Fibroblast of skin of right quadriceps (primary cell): ENCODE measurements at places on chromosomes 2 and 18.

DNA sequence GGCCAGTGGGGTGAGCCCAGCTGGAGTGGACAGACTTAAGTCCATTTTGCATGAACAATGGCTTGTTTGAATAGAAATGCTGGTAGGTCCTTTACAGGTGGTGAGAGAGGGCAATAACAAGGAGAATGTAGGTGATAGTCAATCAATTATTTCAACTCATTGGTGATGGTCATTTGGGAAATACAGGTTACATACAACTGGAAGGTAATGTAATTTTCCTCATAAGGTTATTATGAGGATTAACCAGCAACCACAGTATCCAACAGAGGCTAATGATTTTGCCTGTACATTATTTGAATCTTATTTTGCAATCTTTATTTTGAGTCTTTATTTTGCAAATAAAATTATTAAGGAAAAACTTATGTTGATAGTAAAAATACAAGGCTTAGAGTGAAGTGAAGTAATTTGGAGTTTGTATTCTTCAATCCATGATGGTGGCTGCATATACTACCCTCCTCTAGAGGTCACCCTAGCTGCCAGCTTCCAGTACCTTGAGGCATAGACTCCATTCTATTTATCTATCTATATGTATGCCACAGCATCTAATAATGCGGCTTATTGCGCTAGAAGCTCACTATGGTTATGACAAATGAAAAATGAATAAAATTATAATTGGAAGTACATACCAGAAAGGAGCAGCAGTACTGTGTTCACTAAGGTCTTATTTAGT is 20.5 kb upstream of the HNMT start:
- no peak for DNase-seq

DNA sequence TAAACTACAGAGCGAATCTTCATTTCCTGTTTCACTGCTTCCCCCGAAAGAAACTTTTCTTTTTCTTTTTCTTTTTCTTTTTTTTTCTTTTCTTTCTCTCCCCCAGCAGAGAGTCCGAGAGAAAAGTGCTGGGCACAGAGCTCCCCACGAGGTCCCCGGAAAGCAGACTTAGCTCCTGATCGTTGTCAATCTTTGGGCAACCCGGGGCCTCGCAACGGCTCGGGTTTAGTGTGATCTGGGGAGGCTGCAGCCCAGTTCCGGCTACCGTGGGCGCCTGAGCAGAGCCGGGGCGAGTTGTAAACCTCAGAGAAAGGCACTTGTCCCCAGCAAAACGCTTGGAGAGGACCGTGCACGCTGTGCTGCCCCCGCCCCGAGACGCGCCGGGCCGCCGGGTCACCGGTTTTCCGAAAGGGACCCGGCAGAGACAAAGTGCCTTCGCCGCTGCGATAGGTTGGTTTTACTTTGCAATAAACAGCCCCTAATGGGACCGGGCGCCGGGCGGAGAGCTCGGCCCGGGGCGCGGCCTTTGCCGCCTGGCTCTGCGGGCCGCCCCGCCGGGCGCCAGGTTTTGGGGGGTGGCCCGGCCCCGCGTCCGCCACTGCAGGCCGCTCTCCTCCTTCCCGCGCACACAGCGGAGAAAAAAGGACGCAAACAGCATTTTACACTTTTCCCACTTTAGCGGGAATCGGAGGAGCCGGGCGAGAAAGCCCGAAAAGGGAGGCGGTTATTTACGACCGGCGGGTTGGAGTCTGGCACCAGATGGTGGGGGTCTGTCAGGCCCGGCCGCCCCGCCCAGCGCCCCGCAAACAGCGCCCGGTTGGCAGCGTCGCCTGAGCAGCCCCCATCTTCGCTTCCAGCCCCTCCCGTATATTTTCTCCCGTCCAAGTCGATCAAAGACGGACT is 136.0 kb downstream of the INSIG2 start:
- peak; percentile 51 for DNase-seq

- no peak for DNase-seq
Observed at GRCh38 chr2:186042207-186043028, 303.8 kb downstream of the FSIP2 start.

- DNase-seq: peak; percentile 29
Observed at GRCh38 chr2:140247451-140248195, 1467.4 kb upstream of the NXPH2 start.

GRCh38 chr2:7084601-7085000 is 167.4 kb downstream of the RNF144A start:
- DNase-seq: no peak

DNA sequence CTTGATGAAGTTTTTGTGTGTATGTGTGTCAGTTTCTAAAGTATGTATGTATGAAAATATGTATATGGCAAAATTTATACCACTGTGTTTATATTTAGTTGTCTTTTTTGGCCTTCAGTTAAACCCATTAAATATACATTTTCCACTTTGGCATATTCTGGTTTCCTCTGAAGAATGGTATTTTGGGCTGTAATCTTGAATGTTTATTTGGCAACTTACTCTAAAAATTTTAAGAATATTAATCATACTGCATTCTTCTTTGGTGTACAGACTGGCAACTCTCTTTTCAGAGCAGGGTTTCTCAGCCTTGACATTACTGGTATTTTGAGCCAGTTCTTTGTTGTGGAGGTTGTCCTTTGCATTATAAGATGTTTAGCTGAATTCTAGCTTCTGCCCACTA is 27.9 kb upstream of the CCBE1 start:
- peak; percentile 58 for DNase-seq

DNA sequence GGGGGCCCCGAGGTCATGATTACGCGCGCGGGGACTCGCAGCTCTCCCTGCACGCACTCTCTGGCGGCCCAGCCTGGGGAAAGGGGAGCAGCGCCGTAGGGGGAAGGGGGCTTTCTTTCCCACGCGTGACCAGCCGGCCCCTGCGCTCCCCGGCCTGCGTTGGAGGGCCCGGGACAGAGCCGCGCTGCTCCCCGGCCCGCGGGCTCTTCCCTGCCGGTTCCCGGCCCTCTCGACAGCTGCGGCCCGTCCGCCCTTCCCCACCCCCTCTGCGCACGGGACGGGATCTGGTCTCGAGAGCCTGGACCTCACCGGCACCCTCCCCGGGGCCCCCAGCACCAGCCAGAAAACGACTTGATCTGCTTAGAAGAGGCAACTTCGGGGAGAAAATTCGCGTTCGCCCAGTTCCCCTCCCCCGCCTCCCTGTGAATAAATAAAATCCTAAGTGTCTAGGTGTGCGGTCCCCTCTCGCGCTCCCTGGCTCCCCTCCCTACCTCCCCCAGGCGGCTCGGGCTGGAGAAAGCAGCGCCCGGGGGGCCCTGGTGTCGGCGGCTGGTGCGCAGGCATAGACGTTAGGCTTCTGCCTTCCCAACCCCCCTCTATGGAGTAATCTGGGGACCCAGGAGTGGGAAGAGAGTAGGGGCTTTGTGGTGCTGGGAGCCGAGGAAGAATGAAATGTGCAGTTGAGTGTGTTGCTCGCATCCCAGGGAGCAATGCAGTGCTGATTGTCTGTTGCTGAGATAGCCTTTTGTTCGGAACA is 803 bp upstream of the FIGN start:
- DNase-seq: peak; percentile 53

GRCh38 chr2:217520356-217521010 is 482.3 kb downstream of the TNS1 start:
- peak; percentile 48 for DNase-seq

DNA sequence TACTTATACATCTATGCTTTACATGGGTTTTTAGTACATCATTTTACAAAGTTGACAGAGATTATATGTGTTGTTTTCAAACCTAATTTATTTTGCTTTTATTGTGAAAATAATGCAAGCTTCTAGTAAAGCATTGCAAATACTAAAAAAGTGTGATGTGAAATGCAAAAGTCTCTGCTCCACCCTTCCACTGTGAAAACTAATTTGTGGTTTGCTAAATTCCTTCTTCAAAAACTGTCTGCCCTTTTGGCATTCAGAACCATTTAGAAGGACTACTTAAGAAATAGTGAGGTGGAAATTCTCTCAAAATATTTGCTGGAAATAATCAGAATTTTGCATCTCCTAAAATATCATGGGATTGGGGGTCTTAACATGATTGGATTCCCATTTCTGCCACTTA is 78.4 kb downstream of the CSRNP3 start:
- no peak for DNase-seq

DNA sequence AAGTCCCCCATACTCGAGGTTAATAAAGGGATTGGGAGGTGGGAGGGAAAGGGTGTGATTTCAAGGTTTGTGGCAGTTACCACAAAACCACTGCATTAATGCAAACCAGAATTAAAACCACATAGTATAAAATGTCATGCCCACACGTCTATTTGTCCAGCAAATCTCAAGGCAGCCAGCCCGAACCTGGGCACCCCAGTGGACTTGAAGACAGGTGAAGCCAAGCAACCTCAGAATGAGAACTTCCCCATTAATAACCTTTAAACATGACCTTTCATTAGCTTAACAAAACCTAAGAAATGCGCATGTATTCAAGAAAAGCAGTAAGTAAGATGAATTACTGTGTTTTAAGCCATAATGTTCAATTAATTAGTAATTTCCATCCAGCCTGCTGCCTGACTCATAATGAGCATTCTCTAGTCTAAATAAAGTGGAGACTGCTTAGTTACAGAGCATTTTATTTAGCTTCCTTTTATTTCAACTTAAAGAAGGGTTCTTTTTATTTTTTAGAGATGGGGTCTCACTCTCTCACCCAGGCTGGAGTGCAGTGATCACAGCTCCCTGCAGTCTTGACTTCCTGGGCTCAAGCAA is 229.6 kb downstream of the FAM210A start:
- DNase-seq: no peak

- no peak for DNase-seq
Observed at GRCh38 chr2:147790580-147790979, 54.2 kb upstream of the ACVR2A start.

DNA sequence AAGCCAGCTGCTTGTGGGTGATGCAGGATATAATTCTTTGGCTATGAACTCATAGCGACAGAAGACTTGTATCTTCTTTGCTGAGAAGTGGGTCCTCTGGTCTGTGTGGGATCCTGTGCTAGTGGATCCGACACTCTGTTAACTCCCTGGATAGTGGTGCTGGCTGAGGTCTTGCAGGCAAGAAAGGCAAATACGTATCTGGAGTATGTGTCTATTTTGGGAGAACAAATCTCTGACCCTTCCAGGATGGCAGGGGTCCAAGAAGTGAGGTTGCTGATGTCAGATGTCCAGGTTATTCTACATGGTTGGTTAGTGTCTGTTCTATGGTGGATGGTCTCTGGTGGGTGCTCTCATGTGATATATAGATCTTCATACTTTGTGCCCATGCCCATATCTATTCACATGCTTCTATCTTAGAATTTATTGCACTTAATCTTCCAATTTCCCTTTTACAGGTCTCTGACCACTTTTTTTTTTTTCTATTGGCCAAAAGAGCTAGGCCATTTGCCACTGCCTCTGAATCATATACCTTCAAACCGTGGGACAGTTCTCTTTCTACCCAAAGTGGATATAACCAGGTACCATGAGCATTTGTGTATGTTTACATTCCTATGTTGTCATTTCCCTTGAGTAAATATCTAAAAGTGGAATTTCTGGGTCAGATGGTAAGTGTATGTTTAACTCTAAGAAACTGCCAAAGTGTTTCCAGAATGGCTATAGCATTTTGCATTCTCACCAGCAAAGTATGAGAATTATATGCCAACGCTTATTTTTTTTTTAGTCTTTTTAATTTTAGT is 45.1 kb upstream of the RBMS1 start:
- no peak for DNase-seq

DNA sequence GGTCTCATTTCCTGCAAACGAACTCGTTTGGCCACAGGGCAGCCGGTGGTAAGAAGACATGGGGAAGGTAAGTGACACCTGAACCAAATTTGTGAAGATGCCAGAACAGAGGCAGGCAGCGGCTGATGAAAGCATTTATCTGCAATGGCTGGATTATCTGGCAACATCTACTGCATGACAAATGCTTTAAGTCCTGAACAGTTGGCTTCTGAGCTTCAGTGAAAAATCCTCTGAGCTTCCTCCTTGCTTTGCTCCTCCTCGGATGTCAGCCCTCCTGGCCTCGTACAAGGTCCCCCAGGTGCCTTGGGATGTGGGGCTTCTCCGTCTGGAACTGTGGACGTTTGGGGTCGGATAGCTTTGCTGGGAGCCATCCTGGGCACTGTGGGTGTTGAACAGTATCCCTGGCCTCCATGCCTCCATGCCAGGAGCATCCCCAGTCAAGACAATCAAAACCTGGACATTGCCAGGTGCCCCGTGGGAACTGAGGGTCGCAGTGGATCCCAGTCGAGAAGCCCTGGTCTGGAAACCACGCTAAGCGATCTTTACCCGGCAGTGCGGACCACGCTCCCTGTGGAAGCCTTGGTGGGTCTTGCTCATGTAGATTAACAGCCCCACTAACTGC is 49.3 kb downstream of the KCNG2 start:
- no peak for DNase-seq

- no peak for DNase-seq
Observed at GRCh38 chr2:32810909-32811495, 135.8 kb upstream of the LTBP1 start.

DNA sequence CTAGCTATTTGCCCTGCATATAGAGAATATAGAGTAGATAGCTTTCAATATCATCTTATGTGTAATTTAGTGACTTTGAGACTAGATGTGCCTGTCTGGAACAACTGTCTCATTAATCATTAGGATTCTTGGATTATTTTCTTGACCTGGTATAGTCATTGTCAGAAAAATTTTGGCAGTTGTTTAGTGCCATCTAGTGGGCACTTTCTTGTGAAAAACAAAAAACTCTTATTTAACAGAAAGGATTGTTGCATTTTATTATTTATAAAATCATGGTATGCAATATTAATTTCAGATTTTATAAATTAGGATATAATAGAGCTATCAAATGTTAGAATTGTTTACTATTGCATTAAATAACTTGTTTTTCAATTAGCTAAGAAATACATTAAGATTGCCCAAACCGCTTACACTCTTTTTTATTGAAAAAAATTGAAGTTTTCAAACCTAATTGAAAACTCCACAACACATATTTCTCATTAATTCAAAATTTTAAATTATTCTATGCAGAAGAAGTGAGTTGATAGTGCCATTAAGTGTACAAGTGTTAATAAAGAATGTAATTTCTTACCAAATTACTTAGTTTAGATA is 80.3 kb downstream of the DYNAP start:
- DNase-seq: peak; percentile 29

DNA sequence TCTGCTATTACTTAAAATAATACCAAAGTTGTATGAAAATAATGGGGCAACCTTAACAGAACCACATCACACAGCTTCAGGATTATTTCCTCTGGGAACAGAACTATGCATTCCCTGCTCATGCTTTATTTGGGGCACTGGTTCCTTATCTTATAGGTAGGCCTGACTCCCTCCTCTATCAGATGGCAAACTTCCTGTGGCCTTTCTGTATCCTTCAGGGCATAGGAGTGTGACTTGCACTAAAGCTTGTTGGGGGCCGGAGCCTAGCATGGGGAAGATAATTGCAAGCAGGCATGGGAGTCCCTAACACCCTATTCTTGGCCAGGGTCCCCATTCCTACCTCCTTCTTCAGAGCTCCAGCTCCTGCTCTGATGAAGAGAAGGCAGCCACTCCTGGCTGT is 167.2 kb upstream of the SERTAD2 start:
- no peak for DNase-seq

GRCh38 chr2:241491549-241492173 is 16.7 kb downstream of the STK25 start:
- DNase-seq: no peak

GRCh38 chr2:46181306-46181705 is 115.9 kb upstream of the EPAS1 start:
- DNase-seq: no peak

GRCh38 chr2:195985741-195986140 is 82.9 kb downstream of the DNAH7 start:
- DNase-seq: no peak

- DNase-seq: no peak
Observed at GRCh38 chr2:127392133-127392827, 4.5 kb upstream of the MAP3K2 start.
